NCI-H1436 treated with DMSO at 0.1 percent for 48 hours (cell line): ENCODE measurements at places on chromosomes 1 and 21.

GRCh38 chr1:204726478-204726877, 40.9 kb upstream of the LRRN2 start:
- DNase-seq = no peak

- DNase-seq = no peak
Measured at GRCh38 chr1:98147280-98147679, 226.4 kb upstream of the DPYD start.

DNA sequence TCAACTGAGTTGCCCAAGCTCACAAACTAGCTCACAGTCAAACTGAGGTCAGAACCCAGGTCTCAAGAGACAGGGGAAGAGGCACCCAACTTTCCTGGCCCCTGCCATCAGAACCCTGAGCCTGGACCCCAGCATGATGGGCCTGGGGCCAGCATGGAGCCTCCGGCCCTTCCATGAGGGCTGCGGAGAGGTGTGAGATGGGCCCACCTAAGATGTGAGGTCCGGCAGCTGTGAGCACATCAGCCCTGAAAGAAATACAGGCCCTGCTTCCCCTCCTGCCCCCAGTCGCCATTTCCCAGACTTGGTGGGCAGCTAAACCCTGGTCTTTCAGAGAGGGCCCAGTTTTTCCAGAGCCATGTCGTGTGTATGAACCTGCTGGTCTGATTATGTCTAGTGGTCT, 30.6 kb downstream of the QSOX1 start:
- no peak for DNase-seq

DNA sequence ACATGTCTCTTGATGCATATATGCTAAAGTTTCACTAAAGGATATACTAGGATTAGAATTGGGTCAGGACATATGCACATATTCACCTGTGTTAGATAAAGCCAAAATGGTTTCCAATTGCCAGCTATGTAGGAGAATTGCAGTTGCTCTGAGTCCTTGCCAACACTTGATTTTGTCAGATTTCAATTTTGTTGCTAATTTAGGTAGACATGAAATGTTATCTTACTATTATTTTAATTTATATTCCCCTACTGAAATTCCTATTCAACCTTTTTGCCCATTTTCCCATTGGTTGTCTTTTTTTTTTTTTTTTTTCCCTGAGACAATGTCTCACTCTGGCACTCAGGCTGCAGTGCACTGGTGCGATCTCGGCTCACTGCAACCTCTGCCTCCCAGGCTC, 13.4 kb downstream of the HDAC1 start:
- no peak for DNase-seq

DNA sequence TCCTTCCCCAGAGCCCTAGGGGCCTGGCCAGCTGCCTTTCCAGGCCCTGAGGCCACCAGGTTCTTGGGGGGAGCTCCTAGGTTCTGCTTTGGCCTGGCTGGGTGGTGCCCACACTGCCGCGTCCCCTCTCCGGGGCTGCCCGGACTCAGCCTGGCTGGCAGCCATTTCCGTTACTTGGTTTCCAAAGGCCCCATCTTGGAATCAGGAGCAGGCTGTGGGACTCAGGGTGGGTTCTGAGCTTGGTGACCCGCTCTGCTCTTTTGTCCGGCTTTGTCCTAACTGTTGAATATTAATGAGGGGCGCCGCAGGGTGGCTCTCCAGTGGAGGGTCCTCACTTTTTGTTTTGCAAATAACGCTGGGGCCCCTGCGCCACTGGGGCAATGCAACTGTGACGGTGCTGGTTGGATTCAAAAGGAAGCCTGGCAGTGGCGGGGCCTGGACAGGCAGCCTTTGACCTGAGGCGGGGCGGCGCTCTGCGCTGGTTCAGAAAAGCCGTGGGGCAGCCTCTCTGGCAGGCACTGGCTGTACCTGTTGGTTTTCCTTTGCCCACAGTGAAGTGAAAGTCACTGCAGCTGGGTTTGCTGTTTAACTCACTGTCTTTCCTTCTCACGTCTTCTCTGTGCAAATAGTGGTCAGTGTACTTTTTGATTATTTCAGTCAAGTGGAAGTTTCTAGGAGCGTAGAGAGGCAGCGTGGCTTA, 20.2 kb downstream of the SKI start:
- no peak for DNase-seq

DNA sequence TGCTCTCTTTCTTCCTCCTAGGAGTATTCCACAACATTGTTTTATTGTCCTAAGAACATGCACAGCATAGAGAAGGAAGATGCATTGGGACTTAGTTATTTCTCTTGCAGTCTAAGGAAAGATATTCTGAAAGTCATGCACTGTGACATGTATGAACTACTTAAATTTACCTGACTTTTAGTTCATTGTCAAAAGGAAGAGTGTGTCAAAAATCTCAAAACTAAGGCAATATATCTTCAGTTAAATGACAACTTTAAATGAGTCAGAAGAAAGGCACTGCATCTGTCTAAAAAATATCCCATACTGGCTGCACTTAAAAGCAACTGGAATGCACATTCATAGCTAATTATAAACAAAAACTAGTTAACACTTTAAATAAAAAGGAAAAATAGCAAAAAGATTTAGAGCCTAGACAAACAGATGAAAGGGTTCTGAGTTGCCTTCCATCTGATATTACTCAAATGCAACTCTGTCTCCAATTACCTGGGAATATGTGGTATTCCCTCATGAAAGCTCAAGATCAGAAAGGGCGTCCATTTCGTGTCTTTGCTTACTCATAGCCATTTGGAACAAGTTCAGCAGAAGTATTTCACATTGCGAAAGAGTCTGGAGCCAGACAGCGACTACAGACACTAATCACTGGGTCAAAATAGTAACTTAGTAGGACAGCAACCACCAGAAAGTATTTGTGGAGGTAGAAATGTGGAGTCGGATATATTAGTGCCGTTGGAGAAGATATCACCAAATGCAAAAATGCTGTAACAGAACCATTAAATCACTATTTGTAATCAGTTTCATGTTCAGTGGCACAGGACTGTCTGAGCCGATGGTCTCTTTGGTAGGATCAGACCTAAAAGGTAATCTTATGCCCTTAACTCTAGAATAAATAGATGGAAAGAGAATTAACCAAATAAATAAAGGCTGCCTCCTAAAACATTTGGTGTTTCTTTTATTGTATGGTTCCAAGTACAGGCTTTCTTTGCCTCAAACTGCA, 225.7 kb downstream of the GREM2 start:
- DNase-seq = no peak

DNA sequence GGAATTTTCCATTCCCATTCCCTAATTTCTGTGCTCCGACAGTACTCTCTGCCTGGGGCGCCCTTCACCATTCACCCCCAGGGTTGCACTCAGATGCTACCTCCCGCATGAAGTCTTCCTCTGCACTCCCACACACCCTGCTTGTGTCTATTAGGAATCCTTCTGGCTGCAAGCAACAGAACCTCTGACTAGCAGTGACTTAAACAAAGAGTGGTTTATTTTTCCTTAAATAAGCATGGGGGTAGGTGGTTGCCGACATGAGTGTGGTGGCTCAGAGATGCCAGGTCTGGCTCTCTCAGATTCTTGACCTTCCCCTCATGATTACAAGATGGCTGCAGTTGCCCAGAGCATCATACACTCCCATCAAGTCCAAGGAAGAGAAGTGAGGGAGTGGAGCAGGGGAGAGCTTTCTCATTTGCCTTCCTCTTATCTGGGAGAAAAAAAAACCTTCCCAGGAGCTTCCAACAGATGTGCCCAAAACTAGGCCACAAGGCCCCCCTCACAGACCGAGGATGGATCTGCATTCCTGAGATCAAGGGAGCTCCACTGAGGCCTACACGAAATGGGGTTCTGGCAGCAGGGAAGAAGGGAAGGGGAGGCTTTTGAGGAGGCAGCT, 49.6 kb upstream of the LBR start:
- no peak for DNase-seq

DNA sequence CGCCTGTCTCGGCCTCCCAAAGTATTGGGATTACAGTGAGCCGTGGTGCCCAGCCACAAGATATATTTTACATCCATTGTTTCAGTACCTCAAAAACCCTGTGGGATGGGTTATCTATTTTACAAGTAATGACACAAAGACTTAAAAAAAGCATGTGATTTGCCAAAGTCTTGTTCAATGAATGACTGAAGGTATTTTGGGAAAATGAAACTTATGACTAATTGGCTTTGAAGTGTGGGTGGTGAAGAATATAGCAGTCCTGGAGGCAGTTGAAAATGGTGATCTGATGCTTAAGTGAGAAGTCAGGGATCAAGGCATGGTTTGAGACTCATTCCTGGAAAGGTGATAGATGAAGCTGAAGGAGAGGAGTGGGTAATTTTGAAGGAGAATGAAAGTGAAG, 3.0 kb downstream of the SWT1 start:
- DNase-seq = no peak

DNA sequence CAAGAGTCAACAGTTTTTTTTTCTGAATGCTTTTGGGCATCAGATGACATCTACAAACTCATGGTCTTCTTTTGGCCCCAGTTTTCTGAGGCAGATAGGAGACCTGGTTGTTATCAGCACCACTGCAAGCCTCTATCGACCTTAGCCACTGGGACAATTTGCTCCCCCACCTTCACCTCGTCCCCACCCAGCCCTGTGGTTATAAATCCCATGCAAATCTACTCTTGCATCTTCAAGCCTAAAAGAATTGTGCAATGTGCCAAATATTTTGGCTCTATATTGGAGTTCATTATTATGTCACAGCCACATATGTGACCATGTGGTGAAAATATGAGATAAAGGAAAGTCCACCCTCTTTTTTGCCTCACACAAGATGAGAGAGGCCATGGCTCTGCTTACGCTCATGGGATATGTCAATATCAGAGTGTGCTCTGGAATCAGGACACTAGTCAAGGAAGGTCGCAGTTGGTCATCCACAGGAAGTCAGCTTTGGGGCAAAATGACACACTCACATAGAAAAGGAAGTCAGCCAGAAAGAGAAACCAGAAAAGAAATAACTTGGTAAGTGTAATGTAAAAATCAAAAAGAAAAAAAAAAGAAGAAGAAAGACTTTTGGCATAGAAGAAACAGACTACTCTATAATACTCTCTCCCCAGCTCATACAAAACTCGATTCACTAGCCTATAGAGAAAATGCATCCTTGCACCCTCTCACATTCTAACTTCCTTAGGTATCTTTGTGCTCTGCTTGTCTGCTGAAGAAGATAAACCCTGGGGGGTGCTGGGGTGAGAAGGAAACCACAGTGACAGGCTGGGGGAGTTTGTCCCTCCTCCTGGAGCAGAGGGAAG, 21.2 kb downstream of the SLC30A10 start:
- DNase-seq = no peak

DNA sequence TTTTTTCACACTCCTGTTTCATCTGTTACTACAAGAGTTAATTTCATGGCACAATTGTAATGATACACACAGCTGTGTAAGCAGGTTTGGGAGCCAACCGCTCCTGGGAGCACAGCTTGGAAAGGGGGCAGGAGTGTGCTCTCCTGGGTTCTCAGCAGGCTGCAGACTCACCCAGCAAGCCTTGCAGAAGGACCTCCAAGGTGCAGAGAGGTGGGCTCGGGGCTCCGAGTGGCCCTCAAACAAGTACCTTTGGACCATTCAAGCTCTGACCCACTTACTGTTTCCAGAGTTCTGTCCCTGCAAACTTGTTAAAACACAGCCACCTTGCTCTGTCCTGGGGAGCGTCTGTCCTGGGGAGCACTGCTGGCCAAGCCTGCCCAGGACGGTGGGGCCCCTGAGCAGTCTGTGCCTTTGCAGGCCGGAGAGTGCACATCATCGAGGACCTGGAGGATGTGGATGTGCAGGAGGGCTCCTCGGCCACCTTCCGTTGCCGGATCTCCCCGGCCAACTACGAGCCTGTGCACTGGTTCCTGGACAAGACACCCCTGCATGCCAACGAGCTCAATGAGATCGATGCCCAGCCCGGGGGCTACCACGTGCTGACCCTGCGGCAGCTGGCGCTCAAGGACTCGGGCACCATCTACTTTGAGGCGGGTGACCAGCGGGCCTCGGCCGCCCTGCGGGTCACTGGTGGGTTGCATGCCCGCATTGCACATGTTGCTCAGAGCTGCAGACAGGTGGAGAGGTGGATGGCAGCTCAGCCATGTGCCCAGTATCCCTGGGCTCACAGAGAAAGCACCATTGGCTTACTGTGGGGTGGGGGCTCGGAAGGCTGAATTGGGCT, 78.0 kb downstream of the OBSCN start:
- no peak for DNase-seq

DNA sequence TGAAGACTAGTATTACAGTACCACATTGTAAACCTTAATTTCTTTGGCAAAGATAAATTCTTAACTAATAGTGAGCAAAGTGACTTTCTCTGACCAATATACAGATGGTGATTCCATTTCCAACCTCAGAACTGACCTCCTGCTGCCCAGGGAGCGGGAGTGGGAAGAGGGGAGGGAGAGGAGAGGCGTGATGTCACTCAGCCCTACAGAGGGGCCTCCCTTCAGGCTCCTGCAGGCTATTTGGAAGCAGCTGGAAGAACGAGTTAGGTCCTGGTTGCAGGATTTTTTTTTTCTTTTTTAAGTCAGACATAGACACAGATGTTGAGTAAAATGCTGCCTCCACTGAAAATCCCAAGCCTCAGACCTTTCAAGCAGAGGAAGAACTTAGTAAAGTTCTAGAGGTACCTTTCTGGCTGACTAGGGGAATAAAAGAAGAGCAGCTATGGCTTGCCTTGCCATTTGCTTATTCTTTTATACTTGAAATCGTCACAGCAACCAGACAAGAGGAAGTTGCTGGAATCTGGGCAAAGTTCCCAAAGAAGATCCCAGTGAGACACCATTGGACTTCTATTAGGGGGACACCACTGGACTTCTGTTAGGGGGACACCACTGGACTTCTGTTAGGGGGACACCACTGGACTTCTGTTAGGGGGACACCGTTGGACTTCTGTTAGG, 54.5 kb downstream of the EXO1 start:
- DNase-seq = no peak

DNA sequence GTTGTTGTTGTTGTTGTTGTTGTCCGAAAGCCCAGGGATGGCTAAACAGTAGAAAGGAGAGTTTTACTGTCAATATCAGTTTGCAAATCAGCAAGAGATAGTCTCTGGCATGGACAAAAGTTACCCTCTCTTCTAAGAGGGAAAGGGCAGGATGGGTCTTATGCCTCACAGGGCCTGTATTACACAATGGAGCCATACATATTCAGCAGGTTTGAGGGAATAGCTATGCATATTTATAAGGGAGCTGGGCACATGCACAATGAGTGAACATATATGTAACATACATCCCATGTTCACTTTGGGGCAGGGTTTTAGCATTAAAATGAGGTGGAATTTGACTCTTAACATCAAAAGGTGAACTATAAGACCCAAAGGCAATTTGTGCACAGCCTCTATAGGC, 84.4 kb upstream of the PGBD5 start:
- no peak for DNase-seq
